Activated CD4-positive, alpha-beta T cell treated with anti-CD3 and anti-CD28 coated beads, Interleukin-2, Interleukin-6, amounts not matched to agents 100 ng/mL and 50 ng/mL, durations not matched to agents 16 hours and 8 hours (primary cell): ENCODE measurements at places on chromosomes 4 and X.

- peak; percentile 35 for DNase-seq
Measured at GRCh38 chrX:123854329-123854728, 5.5 kb upstream of the XIAP start.

DNA sequence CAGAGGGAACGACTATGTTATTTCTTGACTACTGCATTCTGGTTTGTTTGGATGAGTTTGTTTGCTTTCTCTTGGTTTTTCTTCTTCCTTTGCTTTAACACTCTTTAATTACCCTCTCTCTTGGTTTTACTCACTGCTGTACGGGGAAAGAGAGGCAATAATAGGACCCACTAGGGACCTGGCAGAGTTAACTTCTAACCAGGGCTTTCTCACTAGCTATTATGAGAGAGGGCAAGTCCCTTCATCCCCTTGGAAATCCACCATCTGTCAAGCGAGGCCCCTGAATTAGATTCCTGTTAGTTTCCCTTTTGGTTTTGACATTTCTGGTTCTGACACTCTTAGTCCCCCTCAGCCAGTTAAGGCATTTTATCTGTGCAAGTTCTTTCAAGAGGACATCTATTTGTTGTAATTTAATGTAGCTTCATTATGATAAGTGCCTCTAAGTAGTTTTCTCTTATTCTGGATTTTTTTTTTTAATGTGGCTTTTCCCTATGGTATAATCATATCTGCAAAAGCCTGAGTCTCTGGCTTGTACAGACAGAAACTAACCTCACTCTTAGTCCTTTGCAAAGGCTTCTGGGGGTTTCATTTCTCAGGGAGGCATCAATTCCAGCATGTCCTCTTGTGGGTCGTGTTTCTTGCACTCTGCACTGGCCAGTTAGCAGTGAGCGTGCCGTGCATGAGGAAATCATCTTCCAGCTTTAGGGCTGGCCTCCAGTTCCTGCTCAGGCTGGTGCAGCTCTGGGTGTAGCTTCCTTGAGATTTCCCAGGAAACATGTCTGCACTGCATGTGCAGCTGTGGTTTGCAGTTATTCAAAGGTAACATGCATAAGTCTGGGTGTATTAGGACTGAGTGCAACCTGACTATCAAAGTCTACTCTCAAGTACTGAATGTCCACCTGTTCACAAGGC, 221.3 kb downstream of the STIM2 start:
- DNase-seq = no peak

DNA sequence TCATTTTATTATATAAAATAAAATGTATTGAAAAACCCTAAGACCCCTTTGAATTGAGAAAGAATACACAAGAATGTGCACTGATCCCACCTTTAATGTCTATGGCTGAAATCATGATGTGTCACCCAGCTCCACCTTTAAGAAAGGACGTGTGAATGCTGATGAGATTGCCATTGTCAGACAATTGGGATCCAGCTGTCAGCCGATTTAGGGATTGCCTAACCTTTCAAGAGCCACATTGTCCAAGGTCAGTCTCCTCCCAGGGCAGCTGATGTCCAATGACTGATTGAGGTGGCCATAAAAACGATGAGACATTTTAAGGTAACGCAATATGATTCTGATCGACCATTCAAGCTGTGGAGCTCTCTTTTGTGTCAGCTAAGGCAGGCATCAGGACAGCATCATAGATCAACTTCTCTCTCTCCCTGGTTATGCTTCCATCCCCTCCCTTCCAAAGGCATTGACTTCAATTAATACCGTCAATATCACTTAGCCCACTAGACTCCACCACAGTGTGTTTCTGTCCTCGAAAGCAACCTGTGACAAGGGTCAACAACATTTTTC, 1676.4 kb downstream of the PCDH7 start:
- DNase-seq = no peak

GRCh38 chr4:165454426-165454825, 75.6 kb downstream of the CPE start:
- DNase-seq = no peak

DNA sequence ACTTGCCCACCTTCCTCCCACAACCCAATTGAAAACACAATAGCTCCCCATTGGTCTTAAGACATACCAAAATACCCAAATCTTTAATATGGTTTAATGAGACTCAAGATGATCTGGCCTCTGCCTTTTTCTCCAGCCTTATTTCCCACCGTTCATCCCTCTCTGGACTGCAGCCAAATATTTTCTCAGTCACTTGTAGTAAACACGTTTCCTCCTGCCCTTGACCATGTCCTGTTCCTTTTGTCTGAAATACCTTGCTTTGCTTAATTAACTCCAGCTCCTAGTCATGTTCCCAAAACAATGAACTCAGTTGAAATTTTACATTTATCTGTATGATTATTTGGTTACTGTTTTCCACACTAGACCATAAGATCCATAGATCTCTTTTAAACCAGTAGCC, 8.4 kb upstream of the NUP54 start:
- no peak for DNase-seq

GRCh38 chr4:158945529-158946108, 157.3 kb upstream of the RAPGEF2 start:
- DNase-seq = no peak

DNA sequence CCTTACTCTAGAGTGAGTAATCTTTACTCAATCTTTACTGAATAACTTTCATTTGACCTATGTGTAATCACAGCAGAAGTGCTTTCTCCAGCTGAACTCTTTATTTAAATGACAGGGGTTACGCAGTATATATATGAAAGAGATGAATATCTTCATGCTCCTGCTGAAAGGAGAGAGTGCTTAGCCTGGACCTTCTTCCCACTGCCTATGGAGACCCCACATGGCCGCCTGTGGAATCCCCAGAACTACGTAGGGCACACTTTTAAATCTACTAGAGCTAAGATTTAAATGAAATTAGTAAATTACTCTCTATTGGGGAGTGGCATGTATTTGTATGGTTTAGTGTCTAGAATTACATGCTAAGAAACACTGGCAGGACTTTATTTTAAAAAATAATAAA, 391.2 kb downstream of the ANKRD50 start:
- DNase-seq = no peak

DNA sequence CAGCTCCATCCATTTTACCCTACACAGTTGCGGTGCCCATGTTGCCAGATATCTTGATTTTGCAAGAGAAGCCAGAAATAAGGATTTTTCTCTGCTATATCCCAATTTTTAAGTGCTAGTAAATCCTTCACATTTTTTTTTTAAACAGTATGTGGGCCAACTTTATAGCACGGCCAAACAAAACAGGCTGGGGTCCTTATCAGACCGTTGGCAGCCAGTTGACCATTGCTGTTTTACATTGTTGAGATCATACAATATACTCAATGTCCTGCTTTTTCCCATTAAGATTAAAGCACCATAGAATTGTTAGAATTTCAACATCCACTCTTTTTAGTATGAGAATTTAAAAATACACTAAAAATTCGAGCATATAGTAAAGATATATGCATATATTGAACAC, 150.9 kb downstream of the SPCS3 start:
- DNase-seq = no peak

DNA sequence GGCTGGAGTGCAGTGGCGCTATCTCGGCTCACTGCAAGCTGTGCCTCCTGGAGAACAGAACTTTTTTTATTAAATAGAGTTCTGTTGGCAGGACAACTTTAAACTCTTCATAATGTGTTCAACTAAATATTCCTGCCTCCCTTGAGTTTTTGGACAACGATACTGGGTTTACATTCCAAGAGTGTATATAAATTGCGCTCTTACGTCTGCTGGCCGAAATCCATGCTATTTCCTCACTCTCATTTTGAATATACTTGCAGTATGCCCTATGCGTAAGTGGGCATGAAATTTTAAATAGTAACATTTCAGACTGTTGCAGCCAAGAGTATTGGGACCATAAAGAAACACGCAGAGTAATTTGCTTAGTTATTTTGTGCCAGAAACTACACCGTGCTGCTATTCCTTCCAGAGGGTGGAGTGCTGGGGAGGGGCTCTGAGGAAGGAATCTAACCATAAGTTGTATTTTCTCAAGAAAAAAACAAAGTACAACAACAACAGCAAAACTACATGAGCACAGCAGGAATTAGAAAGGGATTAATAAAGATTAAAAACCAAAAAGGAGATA, 480.0 kb downstream of the NLGN4X start:
- no peak for DNase-seq

DNA sequence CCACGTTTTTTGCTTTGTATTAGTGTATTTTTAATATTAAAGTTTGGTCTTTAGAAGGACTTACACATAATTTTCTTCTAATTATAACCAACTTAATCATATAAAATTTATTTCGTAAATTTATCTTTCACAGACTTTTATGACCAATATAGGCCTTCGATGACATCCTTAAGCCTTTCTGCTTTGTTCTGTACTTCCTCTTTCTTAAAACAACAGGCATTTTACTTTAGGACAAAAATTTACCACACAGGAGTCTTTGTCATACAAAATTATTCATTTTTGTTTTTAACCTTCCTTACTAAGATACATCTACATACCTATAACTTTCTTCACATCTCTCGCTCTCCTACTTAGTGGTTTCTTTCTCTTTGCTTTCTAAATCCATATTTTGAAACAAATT, 56.3 kb downstream of the RGS12 start:
- DNase-seq = no peak

DNA sequence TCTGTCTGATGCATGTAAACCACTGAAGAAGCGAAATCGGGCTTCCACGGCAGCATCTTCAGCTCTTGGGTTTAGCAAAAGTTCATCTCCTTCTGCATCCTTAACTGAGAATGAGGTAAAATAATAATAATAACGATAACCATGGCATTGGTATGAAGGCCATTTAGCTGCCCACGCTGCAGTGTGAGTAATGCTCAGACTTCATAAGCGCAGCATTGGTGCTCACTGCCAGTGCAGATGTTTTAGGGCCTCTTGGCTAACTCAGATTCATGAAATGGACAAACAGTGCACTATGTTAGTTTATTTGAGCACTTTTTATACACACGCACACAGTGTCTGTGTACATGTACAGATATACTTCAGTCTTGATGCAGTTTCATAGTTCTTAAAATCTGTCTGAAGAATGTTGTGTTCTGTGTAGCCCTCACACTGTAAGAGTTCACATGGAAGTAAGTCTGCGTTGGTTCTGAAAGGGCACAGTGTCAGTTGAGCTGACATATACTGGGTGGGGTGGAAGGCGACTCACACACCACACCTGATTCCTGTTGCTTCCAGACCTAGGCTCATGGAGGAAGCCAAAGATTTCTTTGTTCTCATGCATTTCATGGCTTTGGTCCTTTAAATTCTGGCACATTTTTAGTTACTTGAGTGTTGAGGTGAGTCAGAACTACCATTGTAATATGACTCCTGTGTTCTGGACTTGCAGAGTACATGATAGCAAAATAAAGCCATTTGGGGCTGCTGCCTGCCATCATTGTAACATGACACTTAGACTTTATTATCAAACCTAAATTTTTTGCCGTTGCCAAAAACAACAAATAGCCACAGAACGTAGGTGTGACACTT, 68.7 kb downstream of the NSD2 start:
- DNase-seq = no peak

- DNase-seq = no peak
Measured at GRCh38 chr4:183366206-183366835, 44.1 kb upstream of the CLDN24 start.

- DNase-seq = no peak
Measured at GRCh38 chr4:184924516-184924915, 93.8 kb upstream of the HELT start.

DNA sequence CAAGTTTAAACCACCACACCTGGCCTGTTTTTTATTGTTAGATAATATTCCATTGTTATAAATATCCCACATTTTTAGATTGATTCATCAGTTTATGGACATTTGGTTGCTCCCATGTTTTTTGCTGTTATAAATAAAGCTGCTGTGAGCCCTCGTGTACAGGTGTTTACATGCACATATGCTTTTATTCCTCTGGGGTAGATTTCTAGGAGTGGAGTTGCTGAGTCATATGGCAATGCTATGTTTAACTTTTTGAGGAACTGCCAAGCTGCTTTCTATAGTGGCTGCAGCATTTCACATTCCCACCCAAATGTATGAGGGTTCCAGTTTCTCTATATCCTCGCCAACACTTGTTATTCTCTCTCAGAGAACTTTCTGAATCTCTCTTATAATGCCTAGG, 90.5 kb downstream of the TBL1X start:
- no peak for DNase-seq

DNA sequence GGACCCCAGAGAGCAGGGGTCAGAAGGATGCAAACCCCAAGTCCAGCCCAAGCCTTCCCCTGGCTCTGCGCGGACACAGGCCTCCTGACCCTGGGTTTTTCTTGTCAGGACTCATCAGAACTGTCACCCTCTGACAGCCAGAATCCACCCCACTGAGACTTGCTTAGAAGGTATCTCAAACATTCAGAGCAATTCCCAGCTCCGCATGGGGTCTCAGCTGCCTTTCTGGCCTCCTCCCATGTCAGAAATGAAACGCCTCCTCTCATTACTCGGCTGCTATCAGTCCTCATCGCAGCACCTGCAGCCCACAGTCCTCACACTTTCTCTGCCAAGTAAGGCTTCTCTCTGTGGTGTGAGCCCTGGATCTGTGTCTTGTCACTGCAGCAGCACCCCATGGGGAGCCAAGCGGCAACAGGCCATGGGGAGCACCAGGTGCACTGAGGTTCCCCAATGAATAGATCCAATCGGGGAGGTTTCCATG, 97.8 kb downstream of the WFS1 start:
- no peak for DNase-seq

- DNase-seq = no peak
Measured at GRCh38 chr4:24775750-24776149, 19.6 kb upstream of the SOD3 start.

DNA sequence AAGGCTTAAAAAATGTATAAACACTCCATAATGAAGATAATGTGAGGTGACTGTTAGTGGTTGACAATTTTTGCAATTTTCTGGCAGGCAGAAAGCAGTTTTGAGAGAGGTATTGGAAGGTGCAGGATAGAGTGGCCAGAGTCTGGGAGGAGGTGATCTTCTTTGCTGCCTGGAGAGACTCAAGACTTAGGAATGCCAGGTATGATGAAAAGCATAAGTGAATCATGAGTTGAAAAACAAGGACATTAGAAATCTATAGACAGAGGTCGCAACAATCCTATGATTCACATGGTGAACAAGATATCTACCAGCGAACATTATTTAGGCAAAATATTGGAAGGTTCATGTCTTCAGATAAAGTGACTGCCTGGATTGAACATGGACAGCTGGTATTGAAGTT, 118.5 kb downstream of the CFAP299 start:
- no peak for DNase-seq

GRCh38 chrX:136920001-136920400, 39.5 kb upstream of the RBMX start:
- no peak for DNase-seq

DNA sequence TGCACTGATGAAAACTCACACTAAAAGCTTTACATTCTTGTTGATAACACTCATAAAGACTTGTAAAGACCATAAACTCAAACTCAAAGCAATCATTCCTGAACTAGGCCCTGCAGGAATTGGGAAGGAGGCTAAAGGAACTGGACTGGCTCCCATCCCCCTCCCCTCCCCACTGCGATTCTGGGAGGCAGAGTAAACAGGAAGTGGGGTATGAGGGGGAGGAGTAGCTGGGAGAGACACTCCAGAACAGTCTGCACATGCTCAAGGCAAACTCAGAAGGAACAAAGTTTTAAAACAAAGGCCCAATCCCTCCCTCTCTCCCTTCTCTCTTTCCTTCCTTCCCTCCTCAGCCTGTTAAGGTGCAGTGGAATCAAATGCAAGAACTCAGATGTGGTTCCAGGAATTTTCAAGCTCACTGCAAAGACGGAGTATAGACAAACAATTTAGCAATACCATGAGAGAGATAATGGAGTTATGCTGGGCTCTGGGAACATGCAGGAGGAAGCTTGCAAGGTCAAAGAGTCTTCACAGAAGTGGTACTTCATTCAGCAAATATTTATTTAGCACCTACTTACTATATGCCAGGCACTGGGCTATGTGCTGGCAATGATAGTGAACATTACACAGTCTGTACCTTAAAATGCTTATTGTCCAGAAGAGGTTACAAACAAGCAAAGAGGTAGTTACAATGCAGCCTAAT, 15.9 kb downstream of the MID1IP1 start:
- DNase-seq = no peak
